ENCODE measurements at places on chromosomes 3 and 15.

DNA sequence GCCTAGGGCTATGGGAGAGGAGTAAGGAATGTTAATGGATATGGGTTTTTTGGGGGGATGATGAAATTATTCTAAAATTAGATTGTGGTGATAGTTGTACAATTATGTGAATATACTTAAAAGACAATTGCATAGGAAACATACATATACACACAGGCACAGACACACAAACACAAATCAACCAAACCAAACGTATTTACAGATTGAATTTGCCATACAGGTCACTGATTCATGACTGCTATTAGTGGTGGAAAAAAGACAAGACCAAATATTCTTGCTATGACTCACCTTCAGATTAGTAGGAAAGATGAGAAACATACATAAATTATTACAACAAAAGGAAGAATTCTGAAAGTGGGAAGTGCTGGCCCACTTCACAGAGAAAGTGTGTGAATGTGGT is 85.3 kb downstream of the C3orf38 start:
- no peak for DNase-seq

GRCh38 chr3:194095464-194095863 is 40.5 kb upstream of the HES1 start:
- no peak for DNase-seq

- DNase-seq, result no peak
Observed at GRCh38 chr3:136891934-136892855, 30.2 kb downstream of the NCK1 start.

- DNase-seq, result no peak
Observed at GRCh38 chr3:147838652-147839051, 429.5 kb downstream of the ZIC1 start.

GRCh38 chr15:31278061-31278445 is 48.6 kb upstream of the KLF13 start:
- DNase-seq, result no peak

DNA sequence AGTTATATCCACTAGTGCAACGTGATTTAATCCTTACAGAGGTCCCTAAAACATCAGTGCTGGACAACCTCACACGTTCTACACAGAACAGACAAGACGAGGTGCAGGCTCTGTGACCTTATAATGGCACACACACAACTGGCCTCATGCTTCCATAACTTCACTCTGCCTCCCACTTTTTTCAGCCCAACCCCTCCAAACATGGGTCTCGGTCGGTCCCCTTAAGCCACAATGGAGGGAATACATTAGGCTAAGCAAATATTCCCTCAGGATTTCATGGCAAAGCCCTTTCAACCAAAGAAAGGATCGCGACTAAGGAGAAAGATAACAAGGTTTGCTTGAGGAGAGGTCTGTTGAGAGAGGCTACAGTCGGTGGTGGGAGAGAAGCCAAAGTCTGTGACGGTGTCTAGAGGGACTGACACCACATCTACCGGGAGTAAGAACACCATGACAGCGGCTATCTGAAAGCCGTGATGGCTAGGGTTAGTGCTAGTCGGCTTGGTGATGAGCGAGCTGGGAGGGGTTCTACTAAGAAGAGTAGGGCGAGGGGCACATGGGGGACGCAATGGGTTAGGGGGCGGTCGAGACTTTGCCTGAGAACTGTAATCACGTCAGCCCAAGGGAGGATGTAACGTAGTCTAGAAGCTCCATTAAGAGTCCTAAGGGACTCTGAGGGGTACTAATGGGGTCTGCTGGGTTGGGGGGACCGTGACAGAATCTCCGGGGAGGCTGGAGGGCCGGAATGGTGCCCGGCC is 1.0 kb downstream of the MYO9A start:
- no peak for DNase-seq

GRCh38 chr3:132953683-132954082 is 84.5 kb upstream of the TMEM108 start:
- no peak for DNase-seq

DNA sequence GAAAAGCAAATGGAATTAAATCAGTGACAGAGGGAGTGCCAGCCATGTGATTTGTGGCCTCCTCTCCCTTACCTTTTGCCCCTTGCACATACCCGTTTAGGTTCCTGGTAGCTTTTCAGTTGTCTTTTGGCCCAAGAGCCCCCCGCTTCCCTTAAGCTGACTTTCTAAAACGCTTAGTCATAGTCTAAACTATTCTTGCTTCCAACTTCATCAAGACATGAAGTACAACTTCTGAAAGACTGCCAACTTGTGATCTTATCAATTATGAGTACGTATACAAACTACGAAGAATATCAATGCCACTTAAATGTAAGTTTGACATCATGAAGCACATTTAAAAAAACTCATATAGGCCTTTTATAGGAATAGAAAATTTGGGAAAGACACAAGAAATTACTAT is 61.9 kb downstream of the EIF3J start:
- no peak for DNase-seq

DNA sequence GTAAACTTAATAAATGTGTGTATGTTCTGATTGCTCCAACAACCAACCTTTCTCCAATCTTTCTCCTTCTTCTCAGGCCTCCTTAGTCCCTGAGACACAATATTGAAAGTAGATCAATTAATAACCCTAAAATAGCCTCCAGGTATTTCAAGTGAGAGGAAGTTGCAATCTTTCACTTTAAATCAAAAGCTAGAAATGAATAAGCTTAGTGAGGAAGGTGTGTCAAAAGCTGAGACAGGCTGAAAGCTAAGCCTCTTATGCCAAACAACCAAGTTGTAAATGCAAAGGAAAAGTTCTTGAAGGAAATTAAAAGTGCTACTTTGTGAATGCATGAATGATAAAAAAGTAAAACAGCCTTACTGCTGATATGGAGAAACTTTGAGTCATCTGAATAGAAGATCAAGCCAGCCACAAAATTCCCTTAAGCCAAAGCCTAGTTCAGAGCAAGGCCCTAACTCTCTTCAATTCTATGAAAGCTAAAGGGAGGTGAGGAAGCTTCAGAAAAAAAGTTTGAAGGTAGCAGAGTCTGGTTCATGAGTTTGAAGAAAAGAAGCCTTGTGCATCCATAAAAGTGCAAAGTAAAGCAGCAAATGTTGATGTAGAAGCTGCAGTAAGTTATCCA is 38.6 kb downstream of the CCDC80 start:
- DNase-seq, result no peak

- no peak for DNase-seq
Observed at GRCh38 chr3:77539014-77539413, 499.1 kb downstream of the ROBO2 start.

DNA sequence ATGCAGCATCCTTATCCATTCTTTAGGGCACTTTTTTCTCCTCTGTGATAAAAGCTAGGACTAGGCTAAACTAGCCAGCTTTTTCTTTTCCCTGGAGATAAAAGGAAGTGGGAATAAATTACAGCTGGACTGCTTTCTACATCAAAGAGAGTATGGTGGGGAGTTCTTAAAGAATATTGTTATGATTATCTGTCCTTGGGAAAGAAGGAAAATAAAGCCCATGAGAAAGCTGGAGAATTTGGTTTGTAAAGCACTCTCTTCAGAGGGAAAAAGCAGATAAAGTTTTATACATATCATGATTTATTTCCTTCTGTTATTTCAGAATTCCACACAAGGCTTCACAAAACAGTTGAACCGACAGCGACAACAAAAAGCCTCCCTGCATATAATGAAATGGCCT is 923.0 kb downstream of the DIPK2A start:
- no peak for DNase-seq

GRCh38 chr3:32948625-32949445 is 2.6 kb upstream of the CCR4 start:
- DNase-seq, result no peak

DNA sequence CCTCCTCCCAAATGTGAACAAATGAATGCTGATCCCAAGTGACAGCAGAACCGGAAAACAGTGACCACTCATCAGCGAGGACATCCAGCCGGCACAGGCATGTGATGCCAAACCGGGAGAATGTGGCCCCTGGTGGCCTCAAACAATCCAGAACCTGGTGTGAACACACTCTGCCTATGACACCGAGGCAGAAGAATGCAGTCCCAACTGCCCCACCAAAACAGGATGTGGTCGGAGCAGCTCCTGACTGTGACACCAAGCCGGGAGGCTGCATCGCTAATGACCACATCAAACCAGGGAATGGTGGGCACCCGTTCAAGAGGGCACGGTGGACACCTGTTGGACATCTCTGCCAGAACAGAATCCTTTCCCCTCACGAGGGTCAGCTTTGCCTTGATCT is 15.4 kb downstream of the SCN5A start:
- DNase-seq, result no peak

DNA sequence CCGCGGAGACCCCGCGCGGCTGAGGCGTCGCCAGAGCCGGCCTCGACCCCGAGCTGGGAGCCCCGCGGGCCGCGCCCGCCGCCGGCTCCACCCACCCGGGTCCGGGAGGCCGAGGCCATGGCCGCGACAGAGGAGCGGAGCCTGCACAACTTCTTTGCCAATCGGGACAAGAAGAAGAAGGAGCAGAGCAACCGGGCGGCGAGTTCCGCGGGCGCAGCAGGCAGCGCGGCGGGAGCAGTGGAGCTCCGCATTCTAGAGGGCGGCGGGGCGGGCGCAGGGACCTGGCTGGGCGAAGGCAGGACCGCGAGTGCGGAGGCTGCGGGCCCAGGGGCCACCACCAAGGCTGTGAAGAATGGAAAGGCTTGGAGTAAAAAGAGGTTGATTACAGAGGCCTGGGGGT is 37.6 kb upstream of the EPHA6 start:
- no peak for DNase-seq

GRCh38 chr3:39075910-39076309 is 24.1 kb downstream of the WDR48 start:
- no peak for DNase-seq

DNA sequence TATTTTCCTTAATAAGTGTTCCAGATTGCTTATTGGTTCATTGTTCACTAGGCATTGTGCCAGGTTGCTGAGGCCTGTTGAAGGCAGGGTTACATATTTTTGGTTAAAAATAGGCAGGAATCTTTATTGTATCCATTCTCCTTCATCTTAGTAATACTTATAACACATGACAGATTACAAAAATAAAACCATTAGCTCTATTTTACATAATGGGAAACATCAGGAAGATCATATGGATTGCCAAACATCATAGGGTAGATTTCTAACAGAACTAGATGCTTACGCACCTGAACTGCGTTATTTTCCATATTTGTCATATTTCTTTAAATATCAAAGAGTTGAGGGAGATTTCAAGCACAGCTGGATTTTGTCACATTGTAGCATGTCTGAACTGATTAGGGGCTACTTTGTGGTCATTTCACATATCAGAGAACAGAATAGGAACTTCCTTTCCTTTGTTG is 462.9 kb upstream of the SGO1 start:
- no peak for DNase-seq

DNA sequence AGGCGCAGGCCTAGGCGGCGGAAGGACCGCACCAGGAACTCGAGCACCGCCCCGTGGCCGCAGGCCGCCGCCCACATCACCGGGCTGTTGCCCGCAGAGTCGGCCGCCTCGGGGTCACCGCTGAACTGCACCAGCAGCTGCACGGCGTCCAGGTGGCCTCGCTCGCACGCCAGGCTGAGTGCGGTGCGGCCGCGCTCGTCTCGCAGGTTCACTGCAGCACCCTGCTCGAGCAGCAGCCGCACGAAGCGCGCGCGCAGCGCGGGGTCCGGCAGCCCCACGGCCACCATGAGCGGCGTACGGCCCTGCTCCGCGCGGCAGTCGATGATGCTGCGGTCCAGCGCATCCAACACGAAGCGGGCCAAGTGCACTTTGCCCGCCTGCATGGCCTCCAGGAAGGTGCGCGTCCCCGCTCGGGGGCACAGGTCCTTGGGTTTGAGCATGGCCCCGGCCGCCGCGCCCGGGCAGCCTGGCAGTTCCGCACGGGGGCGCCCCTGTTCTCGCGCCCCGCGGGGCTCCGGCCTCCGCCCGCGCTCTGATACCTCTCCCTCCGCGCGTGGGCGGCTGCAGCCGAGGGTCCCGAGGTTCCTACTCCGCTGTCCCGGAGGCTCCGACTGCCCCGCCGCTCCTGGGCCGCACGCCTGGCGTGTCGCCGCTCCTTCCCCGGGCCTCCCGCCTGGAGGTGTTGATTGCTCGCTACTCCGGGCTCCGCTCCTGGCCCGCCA is 556 bp downstream of the ANKRD63 start:
- DNase-seq, result no peak

DNA sequence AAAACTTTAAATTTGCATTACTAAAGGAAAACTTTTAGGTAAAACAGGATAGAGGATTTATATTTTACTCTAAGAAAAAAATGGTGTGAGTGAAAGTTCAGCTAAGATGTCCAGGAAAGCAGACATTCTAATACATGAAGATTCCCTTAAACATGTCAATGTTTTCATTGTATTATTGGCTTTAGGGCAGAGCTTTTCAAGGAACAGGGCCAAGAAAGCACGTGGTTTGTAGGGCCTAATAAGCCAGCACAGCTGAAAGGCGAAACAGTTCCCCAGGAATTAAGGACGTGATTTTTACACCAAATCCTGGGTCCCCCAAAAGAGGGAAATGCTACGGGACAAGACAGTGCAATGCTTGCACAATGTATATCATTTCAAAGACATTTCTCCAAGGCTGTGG is 48.6 kb upstream of the MKRN3 start:
- DNase-seq, result no peak

- no peak for DNase-seq
Observed at GRCh38 chr15:83571820-83572707, 81.9 kb upstream of the ADAMTSL3 start.

- DNase-seq, result no peak
Observed at GRCh38 chr3:129936757-129937156, 37.8 kb upstream of the TRH start.

GRCh38 chr3:160676547-160677303 is at the start of gene ARL14:
TSS of gene ARL14 (plus strand) at chr3:160677160. CDS start at chr3:160677347, 187 bp downstream.
- no peak for DNase-seq

DNA sequence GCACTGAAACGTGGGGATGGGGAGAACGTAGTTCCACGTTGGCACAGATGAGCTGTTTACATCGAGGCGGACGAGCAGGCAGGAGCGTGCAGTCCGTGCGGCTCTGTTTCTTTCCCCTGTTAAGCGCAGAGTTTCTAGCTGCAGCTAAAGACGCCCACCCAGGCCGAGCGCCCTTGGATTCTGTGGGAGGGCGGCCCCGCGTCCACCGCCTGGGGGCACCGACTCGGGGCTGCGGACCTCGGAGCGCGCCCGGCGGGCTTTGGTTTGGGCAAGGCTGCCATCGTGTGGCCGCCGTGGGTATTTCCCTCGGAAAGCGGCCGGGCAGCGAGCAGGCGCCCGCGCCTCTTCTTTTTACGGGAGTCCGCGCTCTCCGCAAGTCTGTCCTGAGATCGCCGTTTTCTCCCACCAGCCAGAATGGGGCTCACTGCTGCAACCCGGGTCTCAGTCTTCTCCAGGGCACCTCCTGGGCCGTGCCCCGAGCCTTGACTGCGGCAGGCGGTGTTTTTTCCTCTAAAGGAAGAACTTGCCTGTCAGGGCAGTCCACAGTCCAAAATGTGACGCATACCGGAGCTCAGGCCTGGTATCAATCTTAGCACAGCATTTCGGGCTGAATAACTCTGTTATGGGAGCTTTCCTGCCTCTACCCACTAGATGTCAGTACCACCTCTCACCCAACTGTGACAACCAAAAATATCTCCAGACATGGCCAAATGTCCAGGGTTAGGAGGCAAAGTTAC is 219.9 kb upstream of the IGF1R start:
- no peak for DNase-seq

GRCh38 chr15:87121336-87121735 is 1041.7 kb downstream of the AGBL1 start:
- no peak for DNase-seq
